Stimulated activated CD4-positive, alpha-beta T cell treated with anti-CD3 and anti-CD28 coated beads, Interleukin-2, amount 100 ng/mL, for 4 hours (primary cell): ENCODE measurements at places on chromosomes 13 and 19.

GRCh38 chr19:55133639-55134444 is 15.2 kb downstream of the TNNT1 start:
- no peak for DNase-seq

GRCh38 chr19:44719262-44719701 is 20.3 kb downstream of the CEACAM16 start:
- DNase-seq = no peak

DNA sequence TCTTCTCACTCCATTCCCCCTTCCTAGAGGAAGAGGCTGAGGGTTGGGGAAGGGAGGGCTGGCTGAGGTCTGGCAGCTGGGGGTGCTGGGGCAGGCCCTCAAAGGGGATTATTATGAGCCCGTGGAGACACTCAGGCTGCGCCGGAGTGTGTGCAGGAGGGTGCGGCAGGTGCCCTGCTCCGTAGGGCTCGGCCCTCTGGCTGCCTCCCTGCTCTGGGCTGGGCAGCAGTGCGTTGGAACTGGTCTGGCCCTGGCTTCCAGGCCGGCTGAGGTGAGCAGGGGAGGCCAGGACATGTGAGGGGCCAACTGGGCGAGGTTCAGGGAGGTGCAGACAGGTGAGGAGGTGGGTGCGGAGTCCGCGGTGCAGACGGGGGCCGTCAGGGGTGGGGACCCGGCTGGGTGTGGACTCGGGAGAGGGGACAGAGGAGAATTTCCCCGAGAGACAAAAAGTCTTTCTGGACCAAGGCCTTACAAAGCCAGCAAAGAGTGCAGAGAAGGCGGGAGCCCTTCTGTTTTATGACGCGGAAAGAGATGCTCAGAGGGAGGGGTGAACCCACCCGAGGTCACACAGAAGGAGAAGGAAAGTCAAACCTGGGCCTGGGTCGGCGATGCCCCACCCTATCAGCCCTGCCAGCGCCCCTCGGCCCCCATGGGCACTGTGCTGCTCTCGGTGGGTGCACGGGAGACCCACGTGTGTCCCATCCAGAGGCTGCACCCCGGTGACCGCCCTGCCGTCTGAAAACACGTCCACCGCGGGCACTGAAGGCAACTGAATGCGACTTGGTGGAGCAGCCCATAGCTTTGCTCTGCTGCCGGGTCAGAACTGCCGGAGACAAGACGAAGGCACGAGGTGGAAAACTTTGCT is 31.0 kb downstream of the PIP5K1C start:
- no peak for DNase-seq

GRCh38 chr13:92719868-92720267 is 506.7 kb upstream of the GPC6 start:
- no peak for DNase-seq

DNA sequence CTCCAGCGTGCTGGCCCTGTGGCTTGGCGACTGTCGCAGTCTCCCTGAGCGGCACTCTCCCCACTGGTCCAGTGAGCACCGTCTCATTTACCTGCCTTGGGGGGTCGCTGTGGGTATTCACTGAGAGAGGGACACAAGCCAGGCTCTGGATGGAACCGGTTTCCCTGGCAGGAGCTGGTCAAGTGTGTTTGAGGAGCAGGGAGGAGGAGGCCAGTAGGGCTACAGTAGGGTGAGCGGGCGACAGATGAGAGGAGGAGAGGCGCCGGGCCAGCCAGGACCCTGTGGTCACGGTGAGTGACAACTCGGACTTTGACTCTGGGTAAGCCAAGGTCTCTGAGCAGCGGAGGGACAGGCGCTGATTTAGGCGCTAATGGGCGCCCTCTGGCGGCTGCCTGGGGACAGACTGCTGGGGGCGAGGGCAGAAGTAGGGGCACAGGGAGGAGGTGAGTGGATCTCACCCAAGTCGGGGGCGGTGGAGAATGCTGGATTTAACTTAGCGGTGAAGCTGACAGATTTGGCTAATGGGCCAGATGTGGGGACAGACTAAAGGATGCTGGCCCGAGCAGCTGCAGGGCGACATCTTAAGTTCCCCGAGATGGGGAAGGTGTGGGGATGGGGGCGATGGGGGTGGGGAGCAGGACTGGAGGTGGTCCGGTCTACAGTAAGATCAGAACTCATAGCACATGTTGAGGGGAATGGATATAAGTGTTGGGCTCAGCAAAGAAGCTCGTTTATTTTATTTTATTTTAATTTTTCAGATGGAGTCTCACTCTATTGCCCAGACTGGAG is 4.7 kb upstream of the PRMT1 start:
- DNase-seq = peak; percentile 67

GRCh38 chr13:48475230-48475629 is 57.6 kb downstream of the RCBTB2 start:
- DNase-seq = no peak

- DNase-seq = peak; percentile 13
Observed at GRCh38 chr19:34171539-34171876, 796 bp upstream of the LSM14A start.

DNA sequence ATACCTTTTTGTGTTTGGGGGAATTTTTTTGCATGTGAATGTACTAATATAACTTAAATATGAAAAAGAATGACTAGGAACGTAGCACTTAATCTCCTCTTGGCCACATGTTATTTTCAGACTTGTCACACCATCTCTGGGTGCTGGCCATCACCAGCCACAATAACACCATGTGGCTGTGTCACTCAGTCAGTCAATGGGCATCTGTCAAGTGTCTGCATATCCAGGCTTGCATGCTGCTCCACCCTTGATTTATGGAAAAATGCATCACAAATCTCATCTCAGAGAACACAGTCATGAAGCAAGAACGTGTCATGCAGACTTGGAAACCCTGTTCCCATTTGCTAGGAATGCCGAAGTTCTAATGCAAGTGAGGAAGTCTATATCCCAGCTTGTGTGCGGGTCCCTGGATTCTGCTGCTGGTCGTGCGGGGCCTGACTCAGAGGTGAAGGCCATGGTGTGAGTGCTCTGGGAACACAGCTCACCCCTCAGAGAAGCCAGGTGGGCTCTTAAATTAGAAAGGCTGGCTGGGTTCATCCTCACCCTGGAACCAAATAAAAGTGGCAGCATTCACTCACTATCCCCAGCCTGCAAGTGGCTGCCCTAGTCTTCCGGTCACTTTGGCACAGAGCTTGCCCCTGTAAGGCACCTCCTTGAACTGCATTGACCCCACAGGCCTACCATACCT is 53.6 kb upstream of the ARHGEF7 start:
- DNase-seq = no peak

DNA sequence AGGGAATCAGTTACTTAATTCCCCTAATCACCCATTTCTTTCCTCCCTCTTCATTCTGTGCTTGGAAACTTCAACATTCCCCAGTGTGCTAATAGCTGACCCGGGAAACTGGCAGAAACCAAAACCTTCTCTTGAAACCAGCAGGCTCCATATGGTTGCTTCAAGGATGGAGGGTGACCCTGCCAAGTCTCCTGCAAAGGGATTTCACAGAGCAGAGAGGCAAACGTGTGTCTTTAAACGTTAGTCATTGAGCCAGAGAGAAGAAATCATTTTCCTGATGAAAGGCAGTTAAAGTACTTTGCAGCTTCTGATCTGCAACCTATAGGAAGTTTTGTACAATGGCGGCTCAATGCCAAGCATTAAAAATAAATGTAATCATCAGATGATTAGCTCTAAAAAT is 220.9 kb downstream of the POU4F1 start:
- no peak for DNase-seq

DNA sequence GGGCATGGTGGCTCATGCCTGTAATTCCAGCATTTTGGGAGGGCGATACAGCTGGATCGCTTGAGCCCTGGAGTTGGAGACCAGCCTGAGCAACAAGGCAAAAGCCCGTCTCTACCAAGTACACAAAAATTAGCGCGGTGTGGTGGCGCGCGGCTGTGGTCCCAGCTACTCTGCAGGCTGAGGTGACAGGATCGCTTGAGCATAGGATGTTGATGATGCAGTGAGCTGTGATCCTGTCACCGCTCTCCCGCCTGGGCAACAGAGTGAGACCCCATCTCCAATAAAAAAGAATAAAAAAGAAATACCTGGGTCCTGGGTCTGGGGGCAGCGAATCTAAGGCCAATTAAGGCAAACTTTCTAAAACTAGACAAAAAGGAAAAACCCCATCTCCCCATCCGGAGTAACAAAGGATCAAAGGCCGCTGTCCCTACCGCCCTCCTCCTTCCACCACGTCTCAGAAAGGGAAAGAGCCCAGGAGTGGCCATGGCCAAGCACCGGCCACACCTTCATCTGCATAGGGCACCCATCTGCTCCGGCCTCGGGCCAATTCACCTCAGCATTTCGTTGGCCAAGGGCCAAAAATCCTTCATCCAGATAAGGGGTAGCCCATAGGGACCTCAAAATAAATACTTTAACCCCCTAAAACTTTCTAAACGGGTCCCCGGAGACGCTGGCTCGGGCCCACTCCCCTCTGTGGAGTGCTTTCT is 851 bp downstream of the ZNF320 start:
- no peak for DNase-seq

DNA sequence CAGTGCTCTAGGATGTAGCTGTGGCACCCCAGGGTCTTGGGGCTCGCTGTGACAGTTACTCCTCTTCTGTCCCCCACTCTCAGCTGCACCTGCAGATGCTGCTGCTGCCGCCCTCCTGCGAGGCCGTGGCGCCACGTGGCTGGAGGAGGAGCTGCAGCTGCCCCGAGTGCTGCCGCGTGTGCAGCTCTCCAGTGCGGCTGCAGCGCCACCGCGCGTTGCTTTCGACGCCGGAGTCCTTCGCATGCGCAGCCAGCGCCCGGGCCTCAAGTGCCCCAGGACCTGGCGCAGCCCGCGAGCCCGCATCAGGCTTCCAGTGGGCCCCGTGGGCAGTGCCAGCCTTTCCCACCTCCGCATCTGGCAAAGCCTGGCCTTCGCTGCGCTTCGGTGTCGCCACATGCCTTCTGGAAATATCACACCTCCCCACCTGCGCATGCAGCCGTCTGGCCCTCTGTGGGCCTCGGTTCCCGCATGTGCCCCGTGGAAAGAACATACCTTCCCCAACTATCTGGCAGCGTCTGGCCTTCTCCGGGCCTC is 692 bp upstream of the ZNF580 start:
- DNase-seq = peak; percentile 69

- no peak for DNase-seq
Observed at GRCh38 chr13:111880185-111880584, 186.8 kb upstream of the SOX1 start.

GRCh38 chr19:42284066-42284501 is 15.0 kb downstream of the CIC start:
- DNase-seq = peak; percentile 83

GRCh38 chr13:98606296-98606695 is 29.4 kb upstream of the STK24 start:
- no peak for DNase-seq

- DNase-seq = no peak
Observed at GRCh38 chr19:19758164-19758563, 25.3 kb upstream of the ZNF14 start.

DNA sequence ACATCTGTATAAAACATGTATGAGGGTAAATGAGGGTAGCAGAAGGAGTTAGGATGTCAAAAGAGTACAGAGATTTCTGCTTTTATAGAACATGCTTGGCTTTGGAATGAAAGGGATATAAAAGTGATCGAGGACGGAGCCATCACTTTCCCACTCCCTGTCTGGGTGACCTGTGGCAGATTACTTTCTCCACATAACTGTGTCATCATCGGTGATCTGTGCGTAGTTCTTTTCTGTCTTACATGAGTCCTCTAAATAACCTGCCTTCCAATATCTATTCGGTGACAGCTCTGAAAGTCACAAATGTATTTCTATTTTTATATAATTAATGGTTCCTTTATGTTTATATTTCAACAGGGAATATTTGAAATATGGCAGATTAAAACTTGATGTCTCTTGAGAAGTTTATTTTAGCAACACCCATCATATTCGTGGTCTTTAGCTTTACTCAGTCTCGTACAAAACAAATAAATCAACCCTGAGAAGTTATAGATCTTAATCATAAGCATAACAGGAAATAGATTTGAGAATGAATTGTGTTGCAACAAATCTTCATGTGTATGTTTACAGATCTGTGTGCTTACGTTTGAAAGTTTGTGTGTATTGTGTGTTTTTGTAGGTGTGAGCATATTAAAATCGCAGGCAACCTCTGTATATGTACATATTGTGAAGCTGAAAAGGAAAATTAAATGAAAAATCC is 1094.3 kb downstream of the EFNB2 start:
- DNase-seq = no peak

- DNase-seq = no peak
Observed at GRCh38 chr13:36313047-36313969, 15.7 kb upstream of the CCDC169 start.
